ENCODE measurements at places on chromosomes 16 and 17. TPM values are rescaled to one million over a fixed set of nuclear protein-coding genes. Genes with fewer than 3 reads are reported as not detected.

DNA sequence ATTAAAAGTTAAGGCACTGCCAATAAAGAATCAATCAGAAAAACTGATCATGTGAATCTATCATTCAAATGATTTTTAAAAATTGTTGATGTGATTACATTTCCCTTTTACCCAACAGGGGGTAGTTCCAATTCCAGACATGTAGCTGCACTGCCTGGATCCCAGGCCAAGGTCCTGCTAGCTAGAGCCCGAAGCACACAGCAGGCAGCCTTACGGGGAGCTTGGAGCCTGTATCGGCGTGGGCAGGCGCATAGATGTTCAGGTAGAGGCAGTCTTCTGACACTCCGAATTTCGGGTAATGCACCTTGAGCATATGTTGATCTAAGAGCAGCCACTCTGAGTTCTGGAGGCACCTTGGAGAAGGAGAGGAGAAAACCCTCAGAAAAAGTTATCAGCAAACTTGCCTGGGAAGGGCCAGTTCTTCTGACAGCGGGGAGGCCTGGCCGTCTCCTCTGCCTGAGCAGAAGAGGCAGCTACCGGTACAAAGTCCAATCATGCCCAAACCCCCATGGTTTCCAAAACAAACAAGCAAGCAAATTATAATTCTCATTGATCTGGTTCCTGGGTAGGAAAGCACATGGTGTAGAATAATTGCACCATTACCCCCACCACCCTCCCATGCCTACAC lies 3.6 kb downstream of the CES5A start:
- no peak for DNase-seq

GRCh38 chr16:14509675-14510132 lies 120.4 kb downstream of the PARN start:
- DNase-seq = no peak

GRCh38 chr17:66228887-66229782 lies at the start of gene APOH:
Gene APOH (minus strand): TSS chr17:66229415. CDS start chr17:66229379, 36 bp downstream.
- DNase-seq = no peak

Gene CD300LB
- total RNA-seq = 0.81 TPM
